ENCODE measurements at places on chromosomes 5 and 9.

- no peak for DNase-seq
These were observed 56.7 kb downstream of the GADD45G start for GRCh38 chr9:89661391-89661949.

- DNase-seq: no peak
These were observed 49.4 kb downstream of the FNIP1 start for GRCh38 chr5:131747180-131748105.

DNA sequence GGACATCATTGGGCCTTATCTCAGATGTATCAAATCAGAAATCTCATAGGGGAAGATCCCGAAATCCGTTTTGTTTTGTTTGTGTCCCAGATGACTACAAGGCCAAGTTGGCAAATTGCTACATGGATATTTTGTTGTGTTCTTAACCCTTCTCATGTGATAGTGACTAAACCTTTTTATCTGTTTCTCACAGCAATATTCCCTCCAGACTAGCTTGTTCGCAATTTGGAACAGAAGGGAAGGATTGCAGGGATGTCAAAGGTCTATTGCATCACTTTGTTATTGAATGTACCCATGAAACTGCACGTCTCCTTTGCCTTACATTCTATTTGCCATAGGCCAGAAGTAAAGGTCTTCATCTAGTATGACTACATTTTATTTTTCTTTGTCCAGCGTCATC, 453.9 kb downstream of the NFIB start:
- no peak for DNase-seq

- DNase-seq: no peak
These were observed 20.1 kb downstream of the LAMC3 start for GRCh38 chr9:131028931-131029573.

- no peak for DNase-seq
These were observed 3.7 kb upstream of the ASS1 start for GRCh38 chr9:130441031-130441430.

All from NT2/D1 (cell line).